ENCODE measurements at places on chromosomes 5 and 9.

DNA sequence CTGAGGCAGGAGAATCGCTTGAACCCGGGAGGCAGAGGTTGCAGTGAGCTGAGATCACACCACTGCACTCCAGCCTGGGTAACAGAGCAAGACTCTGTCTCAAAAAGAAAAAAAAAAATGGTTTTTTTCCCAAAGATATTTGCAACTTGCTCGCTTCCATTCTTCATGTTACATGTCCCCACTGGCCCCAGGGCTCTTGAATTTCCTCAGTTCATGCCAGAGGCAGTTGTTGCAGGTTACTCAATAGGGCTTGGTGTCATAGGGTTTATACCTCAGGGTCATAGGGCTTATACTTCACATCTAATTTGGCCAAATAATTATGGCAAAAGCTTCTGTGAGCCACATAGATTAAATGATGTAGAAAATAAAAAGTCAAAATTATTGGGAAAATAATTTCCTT lies 44.1 kb upstream of the KCNV2 start:
- DNase-seq: no peak

DNA sequence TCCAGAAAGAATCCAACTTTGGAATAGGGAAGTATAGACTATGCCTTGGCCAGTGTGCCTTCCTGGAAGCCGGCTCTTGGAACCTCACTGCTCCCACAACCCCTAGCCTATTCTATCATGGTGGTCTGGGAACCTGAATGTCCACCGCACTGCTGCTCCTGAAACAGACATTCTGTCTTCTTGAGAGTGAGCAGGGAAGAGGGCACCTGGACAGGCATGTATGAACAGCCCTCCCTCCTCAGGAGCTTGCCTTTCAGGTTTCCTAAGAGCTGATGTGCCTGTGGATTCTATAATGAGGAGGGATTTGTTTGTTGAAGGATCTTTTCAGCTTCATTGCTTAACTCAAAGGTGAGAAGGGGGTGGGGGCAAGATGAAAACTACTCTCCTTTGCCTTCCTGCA lies 55.1 kb upstream of the XPA start:
- DNase-seq: no peak

GRCh38 chr5:61231813-61232212 lies 69.5 kb upstream of the SMIM15 start:
- DNase-seq: no peak

- no peak for DNase-seq
Observed at GRCh38 chr9:126563556-126563955, 50.2 kb upstream of the LMX1B start.

GRCh38 chr9:81382281-81382680 lies 307.1 kb downstream of the TLE1 start:
- no peak for DNase-seq

DNA sequence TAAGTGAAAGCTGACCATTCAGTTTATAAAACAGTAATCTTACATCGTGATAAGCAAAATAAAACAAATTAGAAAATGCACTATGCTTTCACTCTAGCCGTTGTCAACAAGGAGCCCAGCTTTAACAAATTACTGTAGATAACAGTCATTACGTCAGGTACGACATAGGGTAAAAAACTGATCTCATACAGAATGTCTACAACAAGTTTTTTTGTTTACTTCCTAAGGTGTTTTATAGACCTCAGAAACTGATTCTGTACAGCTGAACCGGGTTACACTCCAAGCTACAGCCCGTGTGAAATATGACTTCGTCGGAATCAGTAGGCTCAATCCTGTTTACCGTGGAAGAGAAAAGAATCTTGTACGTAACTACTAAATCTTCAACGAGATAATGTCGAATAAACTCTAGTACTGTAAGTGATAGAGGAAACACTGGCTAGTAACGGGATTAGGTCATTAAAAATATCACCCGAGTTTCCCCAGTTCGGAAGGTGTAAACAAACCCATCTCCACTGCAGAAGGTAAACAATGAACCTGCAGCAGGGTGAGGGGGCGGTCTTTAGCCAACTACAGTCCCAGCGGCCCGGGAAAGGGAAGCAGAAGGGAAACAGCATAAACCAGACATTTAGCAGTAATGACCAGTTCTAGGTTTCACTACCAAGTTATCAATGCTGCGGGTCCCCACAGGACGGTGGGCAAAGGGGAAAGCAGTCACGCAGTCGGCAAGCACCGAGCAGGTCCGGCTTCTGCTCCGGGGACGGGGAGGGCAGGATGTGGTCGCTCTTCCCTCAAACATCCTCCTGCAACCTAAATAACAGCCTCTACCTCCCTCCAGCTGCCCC lies 1.1 kb downstream of the RICTOR start:
- peak; percentile 63 for DNase-seq

GRCh38 chr9:133419005-133419404 lies 1.2 kb upstream of the REXO4 start:
- DNase-seq: no peak

DNA sequence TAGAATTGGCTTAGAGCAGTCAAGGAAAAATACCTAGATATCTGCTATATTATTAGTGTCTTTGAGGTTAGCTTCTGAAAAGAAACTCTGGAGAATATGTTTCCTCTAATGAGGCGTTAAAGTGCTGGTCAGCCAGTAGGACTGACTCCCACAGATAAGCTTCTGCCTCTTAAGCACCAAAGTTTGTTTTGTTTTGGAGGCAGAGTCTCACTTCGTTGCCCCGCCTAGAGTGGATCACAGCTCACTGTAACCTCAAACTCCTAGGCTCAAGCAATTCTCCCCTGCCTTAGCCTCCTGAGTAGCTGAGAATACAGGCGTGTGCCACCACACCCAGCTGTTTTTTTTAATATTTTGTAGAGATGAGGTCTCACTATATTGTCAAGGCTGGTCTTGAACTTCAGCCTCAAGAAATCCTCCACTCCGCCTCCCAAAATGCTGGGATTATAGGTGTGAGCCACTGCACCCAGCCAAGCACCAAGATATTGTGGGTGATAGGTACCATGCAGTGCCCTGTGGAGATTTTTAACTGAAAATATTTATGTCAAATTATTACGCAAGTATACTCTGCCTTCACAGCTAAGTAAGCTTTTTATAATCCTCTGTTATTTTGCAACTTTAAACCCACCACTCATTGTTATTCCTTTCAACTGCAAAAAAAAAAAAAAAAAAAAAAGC lies 24.7 kb upstream of the TMEM171 start:
- DNase-seq: no peak

DNA sequence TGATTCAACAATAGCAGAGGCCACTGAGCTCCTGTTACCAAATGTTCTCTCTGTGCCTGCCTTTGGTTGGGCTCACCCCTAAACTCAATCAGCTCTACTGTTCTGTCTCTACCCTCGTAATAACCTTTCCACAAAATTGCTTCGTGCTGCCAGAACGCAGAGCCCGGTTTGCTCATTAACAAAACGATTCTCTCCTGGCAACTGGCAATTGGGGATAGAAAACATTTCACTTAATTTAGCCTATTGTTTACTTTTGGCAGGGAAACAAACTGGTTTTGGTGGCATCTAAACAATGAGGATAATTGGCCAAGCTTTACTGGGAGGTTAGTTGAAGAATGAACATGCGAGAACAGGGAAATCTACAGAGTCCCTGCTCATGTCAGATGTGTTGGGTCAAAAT lies 56.6 kb downstream of the SLC28A3 start:
- no peak for DNase-seq

Measured in naive thymus-derived CD4-positive, alpha-beta T cell (primary cell).